ENCODE measurements at places on chromosomes 5 and 9. TPM values are rescaled to one million over a fixed set of nuclear protein-coding genes. Genes with fewer than 3 reads are reported as not detected.

DNA sequence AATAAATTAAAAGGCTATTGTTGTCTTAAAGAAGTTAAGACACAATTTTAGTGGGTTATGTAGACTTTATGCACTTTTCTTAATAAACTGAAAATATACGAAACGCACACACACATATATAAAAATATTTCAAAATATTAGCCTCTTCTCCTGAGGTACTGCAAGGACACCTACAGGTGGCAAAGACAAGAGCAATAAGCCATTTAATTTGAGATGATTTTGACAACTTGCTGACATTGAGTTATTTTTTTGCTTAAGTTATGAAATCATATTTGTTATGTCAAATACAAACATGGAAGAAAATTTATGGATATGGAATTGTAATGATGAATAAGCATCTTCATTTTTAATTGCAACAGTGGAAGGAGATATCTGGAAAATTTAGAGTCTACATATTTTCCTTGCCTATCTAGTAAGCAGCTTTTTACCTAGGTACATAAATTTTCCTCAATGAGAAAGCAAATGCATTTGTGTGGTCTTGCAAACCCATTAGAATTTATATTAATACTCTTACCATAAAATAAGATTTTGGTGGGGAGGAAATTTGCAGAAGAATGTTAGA is 301.6 kb downstream of the ISL1 start:
- no peak for DNase-seq

DNA sequence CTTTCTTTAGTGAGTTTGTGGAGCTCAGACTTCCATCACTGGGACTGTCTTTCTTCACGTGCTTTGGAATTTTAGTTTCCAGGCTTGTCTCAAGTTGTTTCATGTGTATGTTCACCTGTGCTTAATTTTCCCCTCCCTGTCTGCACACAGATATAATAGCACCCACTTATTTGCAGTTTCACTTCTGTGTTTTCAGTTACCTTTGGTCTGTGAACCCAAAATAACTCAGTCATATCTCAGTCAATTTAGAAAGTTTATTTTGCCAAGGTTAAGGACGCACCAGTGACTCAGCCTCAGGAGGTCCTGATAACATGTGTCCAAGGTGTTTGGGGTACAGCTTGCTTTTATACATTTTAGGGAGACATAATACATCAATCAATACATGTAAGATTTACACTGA is 330.4 kb downstream of the ICE1 start:
- no peak for DNase-seq

DNA sequence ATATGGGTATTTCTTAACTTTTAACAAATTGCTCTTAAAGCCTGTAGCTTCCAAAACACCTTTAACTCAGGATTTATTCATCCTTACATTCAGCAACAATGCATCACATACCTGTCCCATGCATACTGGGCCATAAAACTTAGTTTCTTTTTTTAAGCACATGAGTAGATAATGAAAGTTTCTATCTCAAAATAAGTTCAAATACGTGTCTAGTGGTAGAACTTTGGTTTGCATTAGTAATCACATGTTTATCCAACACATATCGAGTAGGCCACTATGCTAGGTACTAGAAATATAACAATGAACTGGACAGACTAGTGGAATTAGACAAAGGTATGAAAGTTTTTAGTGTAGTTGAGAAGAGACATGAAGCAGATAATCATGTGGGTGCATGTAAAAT is 99.6 kb downstream of the DOCK2 start:
- no peak for DNase-seq

DNA sequence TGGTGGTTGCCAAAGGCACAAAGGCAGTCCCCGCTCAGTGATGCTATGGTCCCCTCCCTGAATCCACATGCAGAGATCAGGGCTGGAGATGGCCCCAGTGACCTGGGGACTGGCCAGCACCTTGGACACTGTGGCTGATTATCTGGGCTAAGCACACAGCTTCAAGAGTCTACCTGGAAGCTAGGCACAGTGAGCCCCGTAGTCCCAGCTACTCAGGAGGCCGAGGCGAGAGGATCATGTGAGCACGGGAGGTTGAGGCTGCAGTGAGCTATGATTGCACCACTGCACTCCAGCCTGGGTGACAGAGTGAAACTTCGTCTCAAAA is 8.3 kb upstream of the SCGB3A1 start:
- no peak for DNase-seq

The PFDN1 gene
- total RNA-seq = 68.1 TPM

The SNX2 gene
- total RNA-seq = 38.2 TPM
